ENCODE measurements at places on chromosomes 7 and 10.

DNA sequence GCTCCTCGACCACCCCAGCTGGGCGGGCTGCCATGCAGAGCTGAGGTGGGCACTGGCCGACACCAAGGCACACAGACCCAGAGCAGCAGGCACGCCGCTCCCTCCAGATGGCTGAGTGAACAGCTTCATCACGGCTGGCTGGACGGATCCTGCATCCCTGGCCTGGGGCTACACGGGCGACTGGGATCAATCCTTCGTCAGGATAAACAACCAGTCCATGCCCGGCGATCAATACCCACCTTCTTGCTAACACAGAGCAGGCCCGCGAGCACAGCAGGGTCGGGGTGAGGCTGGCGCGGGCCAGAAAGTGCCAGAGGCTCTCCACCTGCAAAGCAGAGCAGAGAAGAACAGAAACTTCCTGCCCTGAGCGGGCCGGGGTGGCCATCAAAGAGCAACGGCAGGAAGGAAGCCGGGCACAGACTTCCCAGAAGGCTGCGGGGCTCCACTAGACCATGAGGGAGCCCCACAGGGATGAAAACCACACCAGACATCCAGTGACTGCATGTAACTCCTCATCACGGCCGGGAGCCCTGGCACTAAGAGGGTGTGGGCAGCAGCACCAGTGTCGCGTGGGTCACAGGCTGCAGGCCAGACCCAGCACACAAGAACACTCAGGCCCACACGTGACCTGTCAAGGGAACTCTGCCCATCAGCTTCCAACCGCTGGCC, 166.4 kb downstream of the MAD1L1 start:
- no peak for DNase-seq

GRCh38 chr10:82277591-82277990, 402.6 kb downstream of the NRG3 start:
- peak; percentile 48 for DNase-seq

DNA sequence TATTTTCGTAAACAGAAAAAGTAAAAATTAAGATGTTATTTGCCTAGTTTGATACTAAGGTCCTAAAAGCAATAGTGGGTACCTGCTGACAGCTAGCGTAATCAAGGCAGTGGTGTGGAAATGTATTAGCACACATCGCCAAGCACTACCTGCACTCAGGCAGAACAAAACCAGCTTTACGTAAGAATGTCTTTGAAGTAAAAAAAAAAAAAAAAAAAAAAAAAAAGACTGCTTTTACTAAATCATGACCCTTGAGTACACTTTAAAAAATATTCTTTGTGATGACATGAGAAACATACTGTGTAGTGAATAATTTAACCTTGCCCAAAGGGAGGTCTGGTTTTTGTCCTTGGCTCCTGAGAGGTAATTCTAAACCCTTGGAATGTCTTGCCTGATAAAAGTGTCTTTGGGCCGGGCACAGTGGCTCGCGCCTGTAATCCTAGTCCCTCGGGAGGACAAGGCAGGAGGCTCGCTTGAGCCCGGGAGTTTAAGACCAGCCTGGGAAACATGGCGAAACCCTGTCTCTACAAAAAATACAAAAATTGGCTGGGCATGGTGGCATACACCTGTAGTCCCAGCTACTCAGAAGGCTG, 12.7 kb downstream of the XRCC2 start:
- no peak for DNase-seq

- DNase-seq = no peak
These were observed 146.7 kb downstream of the DNAJB6 start for GRCh38 chr7:157483515-157483914.

- no peak for DNase-seq
These were observed 46.3 kb downstream of the BUB3 start for GRCh38 chr10:123200531-123200930.

GRCh38 chr10:47029181-47030009, 118.2 kb downstream of the PTPN20 start:
- no peak for DNase-seq

- peak; percentile 21 for DNase-seq
These were observed 8.6 kb downstream of the SHH start for GRCh38 chr7:155803418-155804376.

GRCh38 chr7:150411606-150412005, 32.5 kb downstream of the ZNF775 start:
- no peak for DNase-seq

Data from fibroblast of skin of scalp (primary cell).